Posterior cingulate gyrus (tissue), 11 donors: ENCODE measurements at places on chromosomes 2 and 18.
A peak's percentile ranks its signal among the peaks of the same experiment; 100 is the strongest.

GRCh38 chr18:56076723-56077122 lies 488.7 kb upstream of the TCF4 start:
- no peak for DNase-seq

DNA sequence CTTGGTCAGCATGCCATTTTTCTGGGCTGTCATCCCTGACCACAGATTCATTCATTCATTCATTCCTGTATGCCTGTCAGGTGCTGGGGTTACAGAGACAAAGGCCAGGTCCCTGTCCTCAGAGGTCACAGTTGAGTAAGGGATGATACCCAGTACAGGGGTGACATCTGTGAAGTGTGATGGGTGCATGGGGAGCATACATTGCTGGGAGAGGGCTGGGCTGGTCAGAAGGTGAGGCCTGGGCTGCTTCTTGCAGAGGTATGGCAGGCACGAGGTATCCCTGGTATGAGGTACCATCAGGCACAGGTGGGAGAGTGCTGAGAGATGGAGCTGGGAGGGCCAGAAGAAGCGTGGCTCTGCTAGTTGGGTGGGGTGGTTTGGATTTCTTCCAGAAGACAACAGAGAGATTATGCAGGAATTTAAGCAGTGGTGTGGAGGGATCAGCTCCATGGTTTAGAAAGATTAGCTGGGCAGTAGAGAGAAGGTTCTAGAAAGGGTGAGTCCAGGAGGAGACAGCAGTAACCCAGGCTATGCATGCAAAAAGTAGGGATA lies 181.9 kb upstream of the HAAO start:
- no peak for DNase-seq

- DNase-seq: no peak
These were observed 38.9 kb downstream of the METAP1D start for GRCh38 chr2:172038604-172039003.

DNA sequence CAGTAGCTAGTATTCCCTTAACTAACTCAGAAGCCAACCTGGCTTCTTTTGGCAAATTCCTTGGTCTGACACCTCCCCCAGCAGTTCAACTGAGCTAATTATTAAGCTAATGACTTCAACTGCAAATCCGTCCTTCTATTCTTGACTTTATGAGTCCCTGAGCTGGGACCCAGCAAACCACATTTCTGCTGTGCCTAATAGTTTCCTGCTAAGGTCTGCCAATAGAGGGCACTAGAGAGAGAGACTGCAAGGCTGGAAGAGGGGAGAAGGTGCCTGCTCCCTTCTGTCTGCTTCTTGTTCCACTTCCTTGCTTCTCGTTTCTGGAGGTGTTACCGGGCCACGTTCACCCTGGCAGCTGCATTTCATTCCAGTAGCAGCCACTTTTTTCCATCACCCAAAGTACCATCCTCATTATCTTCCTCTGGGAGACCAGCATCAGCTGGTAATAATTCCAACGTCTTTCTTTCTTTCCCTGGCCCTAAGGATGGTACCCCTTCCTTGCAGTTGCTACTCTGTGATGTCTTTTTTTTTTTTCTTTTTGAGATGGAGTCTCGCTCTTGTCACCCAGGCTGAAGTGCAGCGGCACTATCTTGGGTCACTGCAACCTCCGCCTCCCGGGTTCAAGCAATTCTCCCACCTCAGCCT lies 352.0 kb downstream of the TNS1 start:
- no peak for DNase-seq

DNA sequence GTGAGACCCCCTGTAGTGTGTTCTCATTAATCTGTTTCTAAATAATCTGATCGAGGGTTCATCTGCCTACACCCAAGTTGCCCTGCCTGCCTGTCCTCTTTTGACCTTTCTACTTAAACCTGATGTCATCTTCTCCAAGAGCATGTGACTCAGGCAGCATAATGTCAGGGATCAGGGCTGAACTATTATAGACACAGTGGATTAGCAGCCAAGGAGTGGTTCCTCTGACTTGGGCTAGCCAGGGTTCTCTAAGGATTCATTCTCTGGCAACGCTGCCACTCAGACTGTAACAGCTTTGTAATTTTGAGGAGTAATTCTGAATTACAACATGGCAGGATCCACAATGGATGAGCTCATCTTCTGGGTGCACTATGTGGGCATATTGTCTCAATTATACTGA lies 124.0 kb downstream of the MDH1 start:
- no peak for DNase-seq

- DNase-seq: no peak
These were observed 149.4 kb downstream of the TNS1 start for GRCh38 chr2:217853301-217853881.

DNA sequence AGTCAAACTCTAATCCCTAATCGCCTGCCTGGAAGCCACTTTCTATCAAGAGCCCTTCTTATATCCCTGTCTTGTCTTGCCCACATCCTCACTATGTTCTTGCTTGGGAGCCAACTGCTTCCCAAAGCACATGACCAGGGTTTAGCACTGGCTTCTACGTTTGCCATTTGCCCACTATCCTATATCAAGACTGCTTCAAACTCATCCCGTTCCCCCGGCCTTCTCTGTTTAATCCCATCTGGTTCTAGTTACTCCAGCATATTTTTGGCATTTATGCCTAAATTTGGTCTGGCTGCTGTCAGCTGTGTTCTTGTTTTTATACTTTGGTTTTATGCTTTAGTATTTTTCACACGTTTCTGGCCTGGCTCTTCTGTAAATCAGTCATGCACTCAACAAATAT lies 40.2 kb downstream of the POLR1A start:
- no peak for DNase-seq

DNA sequence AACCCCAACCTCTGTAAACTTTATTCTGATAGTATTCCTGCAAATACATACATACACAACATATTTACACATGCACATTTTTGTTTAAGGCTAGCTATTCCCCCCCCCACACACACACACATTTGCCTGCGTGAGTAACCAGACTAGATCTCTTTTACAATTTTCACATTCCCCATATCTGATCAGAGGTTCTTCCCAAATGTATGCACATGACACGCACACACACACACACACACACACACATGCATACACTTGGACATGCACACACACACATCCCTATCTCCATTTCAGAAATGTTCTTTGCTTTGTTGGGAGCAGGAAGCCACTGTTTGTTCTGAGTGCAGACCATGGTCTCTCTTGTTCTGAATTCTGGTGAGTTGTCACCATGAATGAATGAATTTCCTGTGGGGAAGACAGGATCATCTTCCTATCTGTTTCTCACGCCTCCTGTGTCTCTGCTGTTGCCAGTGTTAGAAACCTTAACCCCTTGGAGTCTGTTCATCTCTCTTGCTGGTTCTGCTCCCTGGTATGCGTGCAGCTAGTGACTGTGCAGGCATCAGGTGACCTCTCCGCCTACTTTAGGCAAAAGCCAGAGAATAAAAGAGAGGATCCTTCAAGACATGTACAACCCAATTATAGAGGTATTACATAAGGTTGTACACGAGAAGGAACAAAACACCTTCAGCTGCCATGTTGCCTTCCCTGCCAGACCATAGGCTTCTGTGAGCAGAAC lies 251.0 kb upstream of the RAB12 start:
- no peak for DNase-seq

DNA sequence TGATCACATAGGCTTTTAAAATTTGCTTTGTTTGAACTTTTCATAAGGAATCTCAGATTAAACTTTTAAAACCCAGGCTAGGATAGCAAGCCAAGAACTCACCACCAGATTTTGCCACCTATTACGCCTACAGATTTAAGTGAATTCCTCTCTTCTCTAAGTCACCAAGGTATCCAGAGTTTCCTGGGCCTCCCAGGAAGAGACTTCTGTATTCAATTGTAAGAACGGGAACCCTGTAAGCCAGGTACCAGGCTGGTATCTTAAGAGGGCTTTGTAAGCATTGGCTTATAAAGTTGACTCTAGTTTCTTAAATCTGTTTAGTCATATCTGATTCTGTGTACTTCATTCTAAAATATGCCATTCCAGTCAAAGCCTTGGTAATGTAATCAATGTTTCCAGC lies 285.1 kb downstream of the MBD5 start:
- DNase-seq: no peak

GRCh38 chr18:9348079-9348671 lies 13.6 kb downstream of the TWSG1 start:
- no peak for DNase-seq

GRCh38 chr2:10360850-10361588 lies 58.3 kb downstream of the HPCAL1 start:
- DNase-seq: no peak

- no peak for DNase-seq
These were observed 300.9 kb downstream of the RIT2 start for GRCh38 chr18:42814618-42815017.

DNA sequence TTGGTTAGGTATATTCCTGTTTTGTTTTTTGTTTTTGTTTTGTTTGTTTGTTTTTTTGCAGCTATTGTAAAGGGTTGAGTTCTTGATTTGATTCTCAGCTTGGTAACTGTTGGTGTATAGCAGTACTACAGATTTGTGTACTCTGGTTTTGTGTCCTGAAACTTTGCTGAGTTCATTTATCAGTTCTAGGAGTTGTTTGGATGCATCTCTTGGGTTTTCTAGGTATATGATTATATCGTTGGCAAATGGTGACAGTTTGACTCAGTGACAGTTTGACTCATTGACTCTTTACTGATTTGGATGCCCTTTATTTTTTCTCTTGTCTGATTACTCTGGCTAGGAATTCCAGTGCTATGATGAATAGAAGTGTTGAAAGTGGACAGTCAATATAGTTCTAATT lies 53.7 kb downstream of the APLF start:
- DNase-seq: no peak

GRCh38 chr18:48777744-48778116 lies 173.0 kb downstream of the SMAD7 start:
- DNase-seq: no peak

DNA sequence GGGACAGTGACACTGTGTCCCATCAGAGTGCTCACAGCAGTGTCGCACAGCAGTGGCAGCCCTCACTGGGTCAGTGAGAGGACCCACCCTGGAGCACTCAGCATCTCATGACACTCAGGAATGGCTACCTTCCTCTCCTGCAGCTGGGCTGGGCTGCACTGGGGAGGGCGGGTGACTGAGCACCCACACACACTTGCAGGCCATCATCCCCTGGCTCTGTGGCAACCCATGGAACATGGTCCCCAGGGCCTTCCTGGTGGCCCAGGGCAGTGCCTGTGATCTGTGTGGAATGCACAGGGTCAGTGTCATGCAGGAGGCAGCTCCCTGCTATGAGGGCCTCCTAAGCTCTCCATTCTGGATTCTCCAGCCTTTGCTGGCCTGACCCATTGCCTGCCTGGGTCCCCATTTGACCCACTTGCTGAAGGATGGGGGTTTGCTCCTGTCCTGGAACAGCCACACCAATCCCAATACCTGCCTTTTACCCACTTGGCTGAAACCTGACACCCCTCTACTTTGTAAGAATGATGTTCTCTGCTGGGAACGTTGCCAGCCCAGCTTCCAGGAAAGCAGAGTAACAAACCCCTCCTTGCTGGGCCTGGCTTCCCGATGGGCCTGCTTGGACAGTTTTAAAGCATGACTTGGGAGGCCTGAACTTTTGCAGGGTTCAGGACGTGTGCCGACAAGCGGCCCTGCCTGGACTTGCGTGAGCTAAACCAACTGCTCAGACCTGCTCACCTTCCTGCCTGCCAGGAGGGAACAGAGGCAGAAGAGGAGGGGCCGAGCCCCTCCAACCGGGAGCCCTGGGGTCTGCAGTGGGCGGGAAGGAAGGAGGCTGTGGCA lies 13.7 kb downstream of the HS6ST1 start:
- DNase-seq: no peak

DNA sequence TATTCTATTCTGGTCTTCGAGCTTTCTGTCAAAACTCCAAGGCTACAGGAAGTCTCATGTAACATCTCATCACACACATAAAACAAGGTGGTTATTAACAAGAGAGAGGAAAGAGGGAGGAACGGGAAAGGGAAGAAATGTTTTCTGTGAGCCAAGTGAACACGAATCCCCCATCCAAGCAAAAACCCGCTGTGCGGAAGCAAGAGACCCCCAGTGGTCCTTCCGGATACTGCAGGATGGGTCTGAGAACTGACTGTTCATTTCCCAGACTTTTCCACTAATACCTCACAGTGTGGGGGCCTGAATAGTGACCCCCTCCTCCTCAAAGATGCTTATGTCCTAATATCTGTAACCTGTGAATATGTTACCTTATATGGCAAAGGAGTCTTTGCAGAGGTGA lies 19.0 kb upstream of the DIPK1C start:
- DNase-seq: peak; percentile 80

DNA sequence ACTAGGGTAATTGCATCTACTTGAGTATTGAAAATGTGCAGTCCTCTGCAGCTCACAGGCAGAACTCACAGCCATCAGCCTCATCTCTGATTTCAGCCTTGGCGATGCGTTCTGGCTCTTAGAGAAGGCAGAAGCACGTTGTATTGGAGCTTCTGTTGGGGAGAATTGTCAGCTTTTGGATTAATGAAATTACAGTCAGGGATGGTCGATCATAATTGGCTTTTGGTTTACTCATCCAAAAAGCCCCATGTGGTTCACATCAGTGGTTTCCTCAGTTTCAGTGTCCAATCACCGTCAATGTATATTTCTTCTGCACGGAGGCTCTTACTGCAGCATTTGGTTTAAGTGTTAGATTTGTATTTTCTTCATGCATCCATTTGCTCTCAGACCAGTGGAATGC lies 218.5 kb upstream of the SOX11 start:
- DNase-seq: no peak

- peak; percentile 76 for DNase-seq
These were observed at the start of gene SDC1 for GRCh38 chr2:20224716-20225293. Gene SDC1 (minus strand): TSS chr2:20225130. CDS start chr2:20224867, 263 bp downstream.

GRCh38 chr2:69577467-69578197 lies 65.9 kb downstream of the AAK1 start:
- no peak for DNase-seq

- no peak for DNase-seq
These were observed 291.2 kb downstream of the NEDD4L start for GRCh38 chr18:58335223-58335622.

DNA sequence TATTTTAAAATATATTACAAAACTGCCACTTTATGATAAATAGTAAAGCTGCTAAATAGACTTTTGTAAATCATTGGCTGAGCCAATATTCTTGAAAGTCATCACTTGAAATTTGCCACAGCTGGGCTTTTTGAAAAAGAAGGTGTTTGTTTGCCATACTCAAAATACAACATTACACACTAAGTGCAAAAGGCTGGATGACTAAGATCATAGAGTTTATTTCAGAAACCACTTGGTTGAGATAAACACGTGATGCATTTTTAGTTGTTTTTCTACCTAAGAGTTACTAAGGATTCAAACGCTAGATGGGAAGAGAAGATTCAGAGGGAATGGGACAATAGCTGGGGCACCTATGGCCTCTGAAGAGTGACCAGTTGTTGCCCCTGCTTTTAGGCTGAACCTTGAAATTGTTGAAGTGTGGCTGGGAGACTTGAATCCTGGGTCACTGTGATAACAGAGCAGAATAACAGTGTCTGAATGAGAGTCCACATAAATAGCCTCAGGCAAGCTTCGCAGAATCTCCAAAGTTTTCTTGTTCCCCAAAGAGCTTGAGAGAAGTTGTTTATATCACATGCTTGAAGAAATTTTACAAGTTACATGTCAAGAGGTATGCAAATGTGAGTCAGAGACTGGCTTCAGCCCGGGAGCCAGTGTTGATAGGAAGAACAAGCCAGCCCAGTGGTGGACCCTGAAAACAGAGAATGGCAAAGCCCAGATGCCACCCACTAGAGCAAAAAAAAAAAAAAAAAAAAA lies 409.8 kb downstream of the GPD2 start:
- no peak for DNase-seq

- DNase-seq: no peak
These were observed 118.8 kb upstream of the EPB41L3 start for GRCh38 chr18:5662586-5663090.

GRCh38 chr2:230319211-230319862 lies 7.7 kb upstream of the SP140L start:
- no peak for DNase-seq
